ENCODE measurements at places on chromosomes 16 and 17.

DNA sequence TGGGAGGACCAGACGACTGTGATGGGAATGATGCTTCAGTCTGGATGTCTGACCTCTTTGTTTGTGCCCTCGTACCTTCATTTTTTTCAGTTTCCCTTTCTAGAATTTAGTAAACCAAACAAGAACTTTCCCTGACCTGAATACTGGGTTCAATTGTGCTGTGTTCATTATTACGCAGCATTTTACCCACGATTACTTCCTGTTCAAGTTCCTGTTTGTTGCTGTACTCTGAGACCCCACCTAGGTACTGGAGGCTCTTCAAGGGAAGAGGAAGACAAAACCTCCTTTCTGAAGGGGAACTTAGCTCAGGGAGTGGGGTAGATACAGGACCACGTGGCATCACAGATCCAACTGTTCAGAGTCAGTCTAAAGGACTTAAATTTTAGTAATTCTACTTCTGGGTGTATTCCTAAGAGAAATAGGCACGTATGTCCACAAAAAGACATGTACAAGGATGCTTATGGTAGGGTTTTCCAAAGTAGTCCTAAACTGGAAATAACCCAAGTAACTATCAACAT lies 9.2 kb upstream of the PRKCB start:
- no peak for DNase-seq

DNA sequence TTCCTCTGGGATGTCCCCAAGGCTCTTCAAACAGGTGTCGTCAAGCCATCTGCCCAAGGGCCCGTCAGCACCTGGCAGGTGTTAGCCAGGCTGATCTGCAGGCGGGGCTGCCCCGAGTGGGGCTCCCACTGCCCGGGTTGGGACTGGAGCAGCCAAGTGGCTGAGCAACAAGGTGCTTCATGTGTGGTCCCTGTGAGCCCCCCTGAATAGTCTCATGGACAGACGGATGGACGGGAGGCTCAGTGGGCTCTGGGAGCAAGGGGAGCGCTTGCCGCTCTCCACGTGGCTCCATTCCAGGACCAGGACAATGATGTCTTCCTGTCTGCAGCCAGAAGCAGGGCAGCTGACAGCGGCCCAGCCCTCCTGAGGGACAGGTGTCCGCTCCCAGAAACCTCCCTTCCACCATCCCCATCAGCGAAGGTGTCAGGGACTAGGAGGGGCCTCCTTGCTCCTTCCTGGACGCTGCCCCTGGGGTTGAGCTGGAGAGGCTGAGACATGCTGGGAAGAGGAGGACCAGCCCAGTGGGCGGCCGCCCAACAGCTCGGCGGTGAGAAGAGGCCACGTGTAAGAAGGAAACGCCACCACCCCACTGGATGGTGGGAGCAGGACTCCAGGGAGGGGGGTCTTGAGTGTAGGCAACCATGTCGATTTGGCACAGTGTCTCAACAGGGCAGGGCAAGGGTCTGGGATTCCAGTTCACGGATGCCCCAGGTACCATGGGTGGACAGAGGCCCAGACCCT lies 9.6 kb downstream of the SNAI3 start:
- no peak for DNase-seq

DNA sequence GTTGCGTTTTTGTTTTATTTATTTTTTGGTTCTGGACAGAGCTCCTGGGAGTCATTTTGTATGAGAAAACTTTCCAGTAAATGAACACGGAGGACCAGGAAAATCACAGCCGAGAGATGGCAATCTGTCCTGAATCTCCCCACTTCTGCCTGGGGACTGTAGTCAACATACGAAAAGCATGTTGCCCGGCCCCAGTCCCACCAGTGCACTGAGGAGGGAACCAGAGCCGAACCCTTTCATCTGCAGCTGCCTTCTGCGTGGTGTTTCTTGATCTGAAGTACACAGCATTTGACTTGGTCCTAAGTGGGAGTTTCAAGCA lies 18.9 kb downstream of the SNX11 start:
- DNase-seq: no peak

- no peak for DNase-seq
Observed at GRCh38 chr16:77784441-77785372, 3.7 kb upstream of the VAT1L start.

- no peak for DNase-seq
Observed at GRCh38 chr17:69460963-69461922, 46.7 kb downstream of the MAP2K6 start.

- no peak for DNase-seq
Observed at GRCh38 chr17:82577300-82577699, 57.8 kb downstream of the FOXK2 start.

- DNase-seq: no peak
Observed at GRCh38 chr16:75019586-75019985, 20.8 kb downstream of the ZNRF1 start.

- no peak for DNase-seq
Observed at GRCh38 chr17:13917634-13918033, 151.7 kb upstream of the COX10 start.

- peak; percentile 68 for DNase-seq
Observed at GRCh38 chr17:60435244-60436167, 13.2 kb downstream of the CHCT1 start.

DNA sequence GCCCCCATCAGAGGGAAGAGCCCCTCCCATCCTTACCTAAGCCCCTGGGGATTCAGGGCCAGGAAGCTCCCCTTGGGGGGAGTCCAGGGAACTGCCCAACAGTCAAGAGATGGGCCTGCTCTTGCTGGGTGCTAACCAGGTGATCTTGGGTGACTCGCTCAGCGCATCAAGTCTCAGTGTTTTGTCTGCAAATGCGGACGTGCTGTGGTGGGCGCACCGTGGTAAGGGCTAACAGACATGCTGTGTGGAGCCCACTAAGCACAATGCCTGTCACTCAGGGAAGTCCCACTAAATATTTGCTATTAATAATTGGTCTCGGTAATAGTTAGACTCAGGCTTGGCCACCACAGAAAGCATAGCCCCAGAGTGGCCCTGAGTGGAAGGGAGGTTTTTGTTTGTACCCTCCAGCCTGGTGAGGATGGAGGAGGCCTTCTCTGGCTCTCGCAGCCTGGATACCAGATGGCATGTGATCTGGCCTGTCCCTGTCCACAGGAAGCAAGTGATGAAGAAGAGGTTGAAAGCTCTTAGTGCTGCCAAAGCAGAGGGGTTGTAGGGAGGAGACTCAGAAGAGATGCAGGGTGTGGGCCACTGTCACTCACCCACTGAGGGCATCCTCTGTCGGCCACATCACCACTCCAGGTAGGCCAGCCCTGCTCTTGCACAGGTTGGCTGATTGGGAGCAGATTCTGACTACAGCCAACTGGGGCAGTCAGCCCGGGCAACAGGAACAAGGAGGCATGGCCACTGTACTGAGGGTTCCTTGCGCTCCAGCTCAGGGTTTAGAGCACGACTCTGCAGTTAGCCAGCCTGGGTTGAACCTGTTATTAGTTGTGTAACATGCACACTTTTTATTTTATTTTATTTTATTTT lies 69.8 kb upstream of the KSR1 start:
- no peak for DNase-seq

GRCh38 chr16:8229011-8229520 lies 361.2 kb downstream of the TMEM114 start:
- no peak for DNase-seq

DNA sequence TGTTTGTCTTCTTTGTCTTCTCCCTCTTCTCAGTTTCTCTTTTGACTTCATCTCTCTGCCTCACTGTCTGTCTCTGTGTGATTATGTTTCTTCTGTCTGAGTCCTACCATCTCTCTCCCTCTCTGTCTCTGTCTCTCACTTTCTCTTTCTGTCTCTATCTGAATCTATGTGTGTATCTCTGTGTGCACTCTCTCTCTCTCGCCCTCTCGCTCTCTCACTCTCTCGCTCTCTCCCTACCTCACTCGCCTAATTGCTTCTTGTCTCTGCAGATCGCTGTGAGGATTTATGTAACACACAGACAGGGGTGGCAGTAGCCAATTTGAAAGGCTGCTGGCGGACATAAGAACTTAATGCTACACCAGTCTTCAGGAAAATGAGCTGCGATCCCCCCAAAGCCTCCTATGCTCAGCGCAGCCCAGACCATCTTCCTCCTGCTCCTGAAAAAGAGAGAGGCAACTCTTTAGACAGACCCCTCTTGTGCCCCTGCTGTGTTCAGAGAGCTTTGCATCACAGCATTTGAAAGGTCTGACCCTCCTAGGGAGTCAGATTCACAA lies 140.9 kb downstream of the CCT6B start:
- DNase-seq: no peak

DNA sequence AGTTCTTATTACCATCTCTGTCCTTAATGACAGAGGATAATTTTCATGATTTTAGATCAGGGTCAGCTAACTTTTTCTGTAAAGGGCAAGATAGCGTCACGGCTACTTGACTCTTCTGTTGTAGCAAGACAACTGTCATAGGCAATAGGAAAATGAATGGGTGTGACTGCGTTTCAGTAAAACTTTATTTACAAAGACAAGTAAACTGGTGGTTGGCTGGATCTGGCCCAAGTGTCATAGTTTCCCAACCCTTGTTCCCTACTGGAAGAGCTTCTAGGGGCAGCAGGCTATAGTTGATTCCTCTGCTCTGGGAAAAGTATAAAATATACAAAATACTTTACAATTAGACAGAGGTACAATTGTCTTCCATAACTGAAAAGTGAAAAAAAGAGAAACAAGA lies 50.6 kb upstream of the VPS4A start:
- no peak for DNase-seq

DNA sequence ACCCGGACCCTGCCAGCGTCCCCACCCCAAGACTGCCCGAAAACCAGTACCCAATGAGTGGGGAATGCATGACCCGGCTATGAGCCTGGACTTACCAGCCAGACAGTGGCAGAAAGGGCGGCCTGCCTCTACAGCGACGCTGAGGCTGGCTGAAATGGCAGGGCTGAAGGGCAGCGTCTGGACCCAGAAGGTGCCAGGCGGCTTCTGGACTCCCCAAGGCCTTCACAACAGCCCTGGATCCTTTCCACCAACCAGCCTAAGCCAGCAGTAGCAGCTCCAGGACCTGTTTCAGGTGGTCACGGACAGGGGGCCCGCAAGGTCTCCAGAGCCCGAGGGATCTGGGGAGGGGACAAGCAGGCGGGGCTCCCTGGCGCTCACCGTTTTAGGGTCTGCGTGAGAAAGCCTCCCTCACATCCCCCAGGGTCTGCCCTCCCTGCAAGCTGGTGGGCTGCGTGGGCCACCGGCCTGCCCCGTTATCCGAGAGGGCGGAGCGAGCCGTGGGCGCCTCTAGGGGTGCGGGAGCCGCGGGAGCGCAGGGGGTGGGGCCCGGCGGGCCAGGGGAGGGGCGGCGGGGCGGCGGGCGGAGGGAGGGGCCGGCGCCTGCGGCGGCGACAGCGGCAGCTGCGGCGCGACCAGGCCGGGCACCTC lies at the start of gene RIPOR1:
TSS of gene RIPOR1 (plus strand) at position 608 of the 648 bp plus-strand sequence. CDS start 9,618 bp downstream, outside the sequence.
- DNase-seq: no peak

DNA sequence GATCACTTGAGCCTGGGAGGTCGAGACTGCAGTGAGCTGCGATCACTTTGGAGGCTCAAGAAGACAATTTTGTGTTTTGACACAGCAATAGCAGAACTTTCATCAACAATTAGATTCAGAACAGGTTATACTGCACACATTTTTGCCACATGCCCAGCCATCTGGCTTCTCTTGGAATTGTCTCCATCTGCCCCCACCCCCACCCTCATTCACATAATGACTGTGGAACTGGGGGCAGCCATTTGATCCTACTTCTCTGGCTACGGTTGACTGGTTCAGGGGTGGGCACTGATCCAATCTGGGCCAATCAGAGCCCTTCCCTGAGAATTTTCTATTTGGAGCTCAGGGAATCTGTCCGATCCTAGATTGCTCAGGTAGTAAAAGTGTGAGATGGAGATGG lies 14.0 kb downstream of the TMEM92 start:
- DNase-seq: no peak

Measured in AG09309 (cell line).